IMR-90 (cell line): ENCODE measurements at places on chromosomes 12 and 14. TPM values are rescaled to one million over a fixed set of nuclear protein-coding genes. Genes with fewer than 3 reads are reported as not detected.

- no peaks in the 10 kb centered on the region for H3K4me1 ChIP-seq
- no peak for DNase-seq
- peaks cover 4% of the 10 kb centered on the region for H3K27me3 ChIP-seq
- no peak overlapping the region for H3K4me3 ChIP-seq
- H3K36me3 ChIP-seq: no peaks in the 10 kb centered on the region
- no peak overlapping the region for H3K27ac ChIP-seq
Observed at GRCh38 chr12:68198507-68199086, 27.0 kb downstream of the IL26 start.

GRCh38 chr14:55701638-55702037, 121.6 kb downstream of the KTN1 start:
- DNase-seq: peak; percentile 75
- H3K36me3 ChIP-seq: peaks cover 3% of the 10 kb centered on the region; the same call in 1 of the 2 replicates
- H3K4me1 ChIP-seq: peaks cover 2% of the 10 kb centered on the region; the same call in 1 of the 2 replicates
- H3K27me3 ChIP-seq: no peaks in the 10 kb centered on the region

DNA sequence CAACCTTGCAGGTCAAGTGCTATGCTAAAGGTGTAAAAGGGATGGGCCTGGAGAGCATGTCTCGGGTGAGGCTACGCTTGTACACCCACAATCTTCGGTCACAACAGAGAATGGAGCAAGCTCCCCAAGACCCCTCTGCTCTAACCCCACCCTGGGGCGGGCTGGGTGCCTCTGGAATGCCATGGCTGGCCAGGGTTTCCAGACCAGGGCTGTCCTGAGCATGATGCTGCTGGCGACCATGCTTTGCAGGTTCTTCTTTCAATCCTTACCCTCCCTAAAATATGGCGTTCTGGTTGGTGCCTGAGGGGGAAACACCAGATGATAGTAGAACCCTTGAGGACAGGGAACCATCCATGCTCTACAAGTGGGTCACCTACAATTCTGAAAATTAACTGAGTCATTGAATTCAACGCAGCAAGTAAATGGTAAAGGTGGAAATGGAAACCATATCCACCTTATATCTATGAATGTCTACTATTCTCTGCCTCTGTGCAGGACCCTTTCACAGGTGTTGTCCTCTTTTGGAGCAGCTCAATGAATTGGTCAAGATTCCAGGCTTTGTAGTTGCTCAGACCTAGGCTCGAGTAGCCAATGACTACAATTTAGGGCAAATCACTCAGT, 111.6 kb upstream of the EGLN3 start:
- no peak overlapping the region for H3K4me3 ChIP-seq
- no peak overlapping the region for H3K27ac ChIP-seq
- DNase-seq: no peak
- no peaks in the 10 kb centered on the region for H3K36me3 ChIP-seq

Gene ADAM20
- total RNA-seq: 0.18 and 0.28 TPM in 2 replicates

- H3K27me3 ChIP-seq: peaks cover 7% of the 10 kb centered on the region; the same call in 1 of the 2 replicates
- H3K36me3 ChIP-seq: no peaks in the 10 kb centered on the region
- no peak for DNase-seq
- H3K4me1 ChIP-seq: no peaks in the 10 kb centered on the region
Observed at GRCh38 chr14:70706177-70706576, 64.5 kb downstream of the TTC9 start.

Gene GALNT16
- total RNA-seq: 0.28 and 0.36 TPM in 2 replicates

- H3K4me3 ChIP-seq: no peak overlapping the region
- H3K36me3 ChIP-seq: no peaks in the 10 kb centered on the region
- H3K4me1 ChIP-seq: peaks cover 4% of the 10 kb centered on the region
- H3K27me3 ChIP-seq: no peaks in the 10 kb centered on the region
- no peak overlapping the region for H3K27ac ChIP-seq
- DNase-seq: no peak
Observed at GRCh38 chr12:1622406-1622805, 6.6 kb upstream of the WNT5B start.

DNA sequence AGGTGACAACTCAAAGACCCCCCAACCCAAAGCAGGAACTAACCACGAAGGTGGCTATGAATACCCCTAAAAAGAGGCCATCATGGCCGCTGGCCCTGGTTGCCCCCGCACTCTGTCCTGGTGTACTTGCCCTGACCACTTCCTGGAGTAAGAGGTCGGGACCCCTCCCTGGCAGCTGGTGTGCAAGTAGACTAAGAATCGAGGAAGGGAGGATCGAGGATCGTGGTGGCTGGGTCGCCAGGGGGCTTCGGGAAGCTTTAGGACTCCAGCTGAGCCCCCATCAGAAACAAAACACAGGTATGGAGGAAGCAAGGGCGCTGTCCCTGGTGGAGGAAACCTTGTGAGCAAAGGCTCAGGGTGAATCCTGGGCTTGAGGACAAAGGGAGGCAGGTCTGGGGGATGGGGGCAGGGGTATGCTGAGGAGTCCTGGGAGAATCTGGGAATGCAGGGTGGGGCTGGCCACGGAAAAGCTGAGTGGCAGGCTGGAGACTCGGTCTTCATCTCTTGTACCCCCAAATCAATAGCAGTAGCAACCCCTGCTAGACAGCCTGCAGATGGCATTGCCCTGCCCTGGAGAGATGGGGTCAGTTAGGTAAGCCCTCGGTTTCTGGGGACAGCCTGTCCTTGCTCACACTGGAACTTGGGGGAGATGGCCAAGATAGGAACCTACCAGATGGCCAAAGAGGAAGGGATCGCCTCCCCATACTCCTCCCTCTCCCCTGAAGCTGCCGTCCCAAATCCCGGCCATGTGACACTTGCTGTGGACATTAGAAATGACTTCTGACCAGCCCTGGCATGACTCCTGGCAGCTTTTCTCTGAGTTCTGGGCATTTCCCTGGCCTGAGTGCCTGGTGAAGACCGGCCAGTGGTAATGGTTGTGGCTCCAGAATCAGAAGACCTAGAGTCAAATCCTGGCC, 45.3 kb upstream of the ESRRB start:
- peaks cover 33% of the 10 kb centered on the region for H3K27me3 ChIP-seq
- H3K4me3 ChIP-seq: no peak overlapping the region
- H3K4me1 ChIP-seq: no peaks in the 10 kb centered on the region

Gene BCL11B
- total RNA-seq: under 0.01 TPM in 2 replicates

Gene NINJ2
- not detected in 2 replicates for total RNA-seq

DNA sequence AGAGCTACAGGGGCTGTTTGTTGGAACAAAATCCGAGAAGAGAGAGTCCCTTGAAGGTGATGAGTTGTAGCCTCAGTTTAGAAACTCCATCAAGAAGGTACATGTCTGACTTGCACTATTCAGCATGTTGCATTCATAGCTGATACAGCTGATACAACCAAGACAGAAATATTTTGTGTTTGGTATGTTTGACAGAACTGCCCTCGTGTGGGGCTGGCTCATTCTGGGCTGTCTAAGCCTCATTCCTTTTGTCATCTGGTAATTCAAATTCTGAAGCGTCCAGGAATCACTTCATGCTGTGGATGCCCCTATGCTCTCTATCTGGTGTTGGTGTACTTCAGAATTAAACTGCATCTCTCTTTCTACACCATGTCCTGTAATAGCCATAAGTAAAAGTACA, 126.3 kb downstream of the ANO6 start:
- H3K4me1 ChIP-seq: peaks cover 5% of the 10 kb centered on the region; the same call in 1 of the 2 replicates
- peaks cover 2% of the 10 kb centered on the region; the same call in 1 of the 2 replicates for H3K36me3 ChIP-seq
- H3K27me3 ChIP-seq: no peaks in the 10 kb centered on the region
- no peak for DNase-seq

DNA sequence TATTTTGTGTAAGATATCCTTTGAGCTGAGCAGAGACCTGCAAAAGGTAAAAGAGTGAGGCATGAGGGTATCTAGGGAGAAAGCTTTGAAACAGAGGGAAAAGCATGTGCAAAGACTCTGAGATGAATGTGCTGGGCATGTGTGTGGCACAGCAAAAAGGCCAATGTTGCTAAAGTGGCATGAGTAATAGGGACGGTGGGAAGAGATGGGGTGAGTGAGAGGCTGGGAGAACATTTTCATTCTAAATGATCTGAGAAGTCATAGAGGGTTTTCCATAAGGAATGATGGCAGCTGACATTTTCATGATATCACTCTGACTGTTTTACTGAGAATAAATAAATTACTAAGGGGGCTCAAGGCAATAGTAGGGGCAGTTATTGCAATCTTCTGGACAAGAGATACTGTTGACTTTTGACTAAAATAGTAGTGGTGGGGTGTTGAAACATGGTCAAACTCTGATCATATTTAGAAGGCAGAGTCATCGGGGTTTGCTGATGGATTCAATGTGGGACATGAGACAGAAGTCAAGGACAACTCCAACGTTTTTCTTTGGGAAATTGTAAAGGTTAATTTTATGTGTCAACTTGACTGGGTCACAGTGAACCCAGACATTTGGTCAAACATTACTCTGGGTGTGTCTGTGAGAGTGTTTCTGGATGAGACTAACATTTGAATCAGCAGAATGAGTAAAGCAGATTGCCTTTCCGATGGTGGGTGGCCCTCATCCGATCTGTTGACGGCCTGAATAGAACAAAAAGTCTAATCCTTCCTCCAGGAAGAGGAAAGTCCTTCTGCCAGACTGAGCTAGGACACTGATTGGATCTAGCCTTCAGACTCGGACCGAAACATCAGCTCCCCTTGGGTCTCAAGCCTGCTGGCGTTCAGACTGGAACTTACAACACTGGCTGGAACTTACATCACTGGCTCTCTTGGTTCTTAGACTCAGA, 193.9 kb upstream of the PLXNC1 start:
- H3K27ac ChIP-seq: peak overlapping the region; percentile 18; the same call in 1 of the 2 replicates
- DNase-seq: peak; percentile 19
- no peaks in the 10 kb centered on the region for H3K27me3 ChIP-seq
- H3K36me3 ChIP-seq: no peaks in the 10 kb centered on the region

DNA sequence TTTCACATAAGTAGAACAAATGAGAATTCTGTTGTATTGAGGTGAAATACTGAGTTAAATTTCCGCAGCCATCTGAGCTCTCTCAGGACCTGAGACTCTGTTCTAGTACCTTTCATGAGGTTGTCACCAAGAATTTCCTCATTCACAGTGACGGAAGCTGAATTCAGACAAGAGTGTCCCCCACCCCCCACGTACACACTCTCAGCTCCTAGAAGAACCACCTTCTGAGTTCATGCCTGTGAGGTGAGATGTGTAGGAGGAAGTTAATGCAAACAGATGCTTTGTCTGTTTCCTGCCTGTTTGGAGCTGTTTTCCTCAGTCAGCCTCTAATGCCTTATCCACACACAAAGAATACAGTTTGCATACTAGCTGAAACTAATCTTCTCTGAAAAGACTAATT, 18.2 kb downstream of the BICDL1 start:
- no peak overlapping the region for H3K27ac ChIP-seq
- no peak for DNase-seq
- H3K4me1 ChIP-seq: no peaks in the 10 kb centered on the region
- 0 out of 2 replicates have a peak, but pooled peaks cover 2% of the 10 kb centered on the region for H3K27me3 ChIP-seq
- H3K4me3 ChIP-seq: no peak overlapping the region

GRCh38 chr12:76555231-76555767, 4.3 kb downstream of the OSBPL8 start:
- DNase-seq: peak; percentile 11
- H3K4me1 ChIP-seq: 0 out of 2 replicates have a peak, but pooled peaks cover 2% of the 10 kb centered on the region
- H3K4me3 ChIP-seq: no peak overlapping the region
- H3K36me3 ChIP-seq: no peaks in the 10 kb centered on the region
- no peak overlapping the region for H3K27ac ChIP-seq

DNA sequence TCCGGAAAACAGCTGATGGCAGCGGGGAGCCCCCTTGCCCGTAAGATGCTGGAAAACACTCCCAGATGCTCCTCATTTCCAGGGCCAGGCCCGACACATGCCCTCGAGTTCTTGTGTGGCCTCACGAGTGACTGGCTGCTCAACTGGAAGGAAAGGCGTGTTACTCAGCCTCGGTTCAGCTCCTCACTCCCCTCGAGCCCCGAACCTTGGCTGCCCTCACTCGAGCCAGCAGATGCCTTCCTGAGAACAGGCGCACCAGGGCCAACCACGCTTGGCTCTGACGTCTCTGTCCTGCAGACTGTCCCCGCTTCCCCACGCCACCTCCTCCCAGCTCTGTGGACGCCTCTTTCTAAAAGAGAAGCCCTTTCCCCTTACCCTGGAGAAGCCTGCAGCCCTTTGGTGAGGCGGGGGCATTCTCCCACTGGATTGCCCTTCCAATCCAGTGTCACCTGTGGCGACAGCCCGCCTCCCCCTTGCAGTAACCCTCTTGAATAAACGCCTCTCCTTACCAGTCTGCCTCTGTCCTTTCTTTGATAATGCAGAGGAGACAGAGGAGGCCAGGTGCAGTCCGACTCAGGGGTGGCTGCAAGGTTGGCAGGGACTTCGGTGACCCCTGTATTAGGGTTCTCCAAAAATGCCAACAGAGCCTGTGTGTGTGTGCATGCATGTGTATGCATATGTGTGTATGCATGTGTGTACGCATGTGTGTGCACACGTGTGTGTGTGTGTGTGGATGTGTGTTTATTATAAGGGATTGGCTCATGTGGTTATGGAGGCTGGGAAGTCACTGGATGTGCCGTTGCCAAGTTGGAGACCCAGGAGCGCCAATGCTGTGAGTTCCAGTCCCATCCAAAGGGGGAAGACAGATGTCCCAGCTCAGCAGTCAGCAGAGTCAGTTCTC, 166.3 kb downstream of the KIF26A start:
- no peaks in the 10 kb centered on the region for H3K36me3 ChIP-seq
- H3K4me3 ChIP-seq: no peak overlapping the region
- H3K27ac ChIP-seq: no peak overlapping the region
- no peak for DNase-seq
- no peaks in the 10 kb centered on the region for H3K27me3 ChIP-seq

GRCh38 chr12:132618683-132619043, at the start of gene P2RX2:
Gene P2RX2, plus strand, starts transcription at chr12:132618776. Its CDS starts 41 bp downstream, at chr12:132618817.
- H3K27ac ChIP-seq: no peak within 1 kb of the TSS
- no peak within 1 kb of the TSS for H3K4me3 ChIP-seq
- no peak for DNase-seq
- peaks cover 40% of the 10 kb centered on the region for H3K27me3 ChIP-seq
- H3K36me3 ChIP-seq: no peaks in the 10 kb centered on the region
- H3K4me1 ChIP-seq: peaks cover 12% of the 10 kb centered on the region

DNA sequence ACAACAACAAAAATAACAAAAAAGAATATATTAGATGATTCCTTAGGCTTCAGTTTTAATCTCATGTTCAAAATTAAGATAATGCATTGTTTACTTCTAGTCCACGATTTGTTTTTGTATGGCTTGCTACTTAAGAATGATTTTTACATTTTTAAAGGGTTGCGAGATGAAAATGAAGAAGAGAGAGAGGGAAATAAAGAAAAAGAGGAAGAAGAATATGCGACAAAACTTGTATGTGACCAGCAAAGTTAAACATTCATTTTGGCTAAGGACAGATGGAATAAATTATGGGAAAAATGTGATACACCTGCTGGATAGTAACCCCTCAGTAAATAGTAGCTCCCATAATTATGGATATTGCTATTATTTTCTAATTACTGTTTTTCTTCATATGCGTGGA, 1.2 kb upstream of the GIT2 start:
- no peak overlapping the region for H3K4me3 ChIP-seq
- H3K36me3 ChIP-seq: peaks cover 2% of the 10 kb centered on the region
- peaks cover 8% of the 10 kb centered on the region for H3K4me1 ChIP-seq
- no peaks in the 10 kb centered on the region for H3K27me3 ChIP-seq
- DNase-seq: no peak

DNA sequence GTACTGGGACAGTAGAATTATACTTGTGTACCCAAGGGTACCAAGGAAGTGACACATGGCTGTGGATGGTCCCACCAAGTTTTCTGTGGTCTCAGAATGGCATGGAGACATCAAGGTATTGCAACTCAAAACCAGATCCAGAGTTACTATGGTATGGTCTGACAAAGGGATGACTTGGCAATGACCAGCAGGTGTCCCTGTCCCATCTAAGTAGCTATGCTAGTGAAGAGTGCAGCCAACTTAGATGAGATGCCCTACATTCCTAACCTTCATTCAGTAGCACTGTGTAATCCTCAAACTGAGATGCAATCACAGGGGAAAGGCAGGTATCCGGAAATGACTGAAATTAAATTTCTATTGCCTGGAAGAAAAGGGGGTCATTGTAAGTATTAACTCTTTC, 188.7 kb upstream of the TMEM260 start:
- H3K36me3 ChIP-seq: no peaks in the 10 kb centered on the region
- H3K4me1 ChIP-seq: peaks cover 10% of the 10 kb centered on the region
- H3K27me3 ChIP-seq: no peaks in the 10 kb centered on the region
- DNase-seq: no peak
